ENCODE measurements at places on chromosomes 7 and 10.

- DNase-seq = no peak
Observed at GRCh38 chr7:51789489-51789888, 472.9 kb upstream of the COBL start.

GRCh38 chr7:67692425-67692824, 695.8 kb downstream of the TYW1 start:
- DNase-seq = no peak

- DNase-seq = no peak
Observed at GRCh38 chr7:155374276-155375252, 76.9 kb downstream of the INSIG1 start.

GRCh38 chr7:39888171-39888853, 61.7 kb upstream of the CDK13 start:
- no peak for DNase-seq

- DNase-seq = no peak
Observed at GRCh38 chr7:95772298-95772770, at the start of gene DYNC1I1. TSS of gene DYNC1I1 (plus strand) at chr7:95772554. CDS start at chr7:95804730, 32,176 bp downstream.

DNA sequence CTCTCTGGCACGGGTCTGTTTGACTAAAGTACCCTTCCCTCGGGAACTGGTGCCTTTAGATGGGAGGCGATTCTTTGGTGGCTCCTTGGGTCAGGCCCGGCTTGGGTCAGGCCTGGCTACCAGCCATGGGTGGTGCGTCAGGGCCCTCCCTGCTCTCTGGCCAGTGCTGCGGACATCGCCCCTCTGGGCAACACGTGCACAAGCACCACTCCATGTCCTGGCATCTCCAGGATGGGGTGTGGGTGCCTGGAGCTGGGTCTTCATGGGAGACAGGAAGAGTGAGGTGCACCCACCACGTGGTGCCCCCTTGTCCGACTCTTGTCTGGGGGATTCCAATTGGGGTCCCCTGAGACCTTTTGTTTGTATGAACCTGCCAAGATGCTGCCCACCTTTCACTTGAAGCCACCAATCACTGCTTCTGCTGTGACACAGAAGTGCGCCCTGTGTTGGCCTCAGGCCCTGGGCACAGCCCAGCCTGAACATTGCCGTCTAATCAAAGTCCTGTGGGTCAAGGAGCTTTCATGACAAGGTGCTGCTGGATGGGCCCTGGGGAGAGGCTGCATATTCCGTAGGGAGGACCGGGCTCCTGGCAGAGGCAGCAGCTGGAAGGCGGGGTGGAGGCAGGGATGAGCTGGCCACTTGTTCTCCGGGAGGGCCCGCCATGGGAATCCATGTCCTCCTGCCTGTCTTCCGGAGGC, 11.1 kb upstream of the PWWP2B start:
- no peak for DNase-seq

DNA sequence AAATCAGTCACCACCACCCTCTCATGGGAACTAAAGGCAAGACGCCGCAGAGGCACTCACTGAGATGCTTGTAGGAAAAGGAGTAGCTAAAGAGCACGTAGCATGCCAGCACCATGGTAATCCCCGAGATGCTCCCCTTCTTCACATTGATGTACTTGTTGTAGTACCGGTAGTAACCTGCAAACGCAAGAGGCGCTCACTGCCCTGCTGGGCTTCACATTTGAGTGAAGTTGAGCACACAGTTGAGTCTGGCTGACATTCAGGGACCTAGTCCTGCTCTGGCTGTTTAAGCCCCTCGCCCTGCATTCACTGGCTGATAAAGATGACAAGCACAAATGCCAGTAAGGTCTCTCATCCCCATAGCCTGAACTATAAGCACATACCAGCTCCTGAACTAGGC, 6.9 kb downstream of the ATP5MF start:
- DNase-seq = peak; percentile 27

GRCh38 chr7:128303643-128304042, 40.1 kb downstream of the RBM28 start:
- DNase-seq = no peak

GRCh38 chr10:14605231-14605925, 169.3 kb downstream of the FAM107B start:
- DNase-seq = no peak

DNA sequence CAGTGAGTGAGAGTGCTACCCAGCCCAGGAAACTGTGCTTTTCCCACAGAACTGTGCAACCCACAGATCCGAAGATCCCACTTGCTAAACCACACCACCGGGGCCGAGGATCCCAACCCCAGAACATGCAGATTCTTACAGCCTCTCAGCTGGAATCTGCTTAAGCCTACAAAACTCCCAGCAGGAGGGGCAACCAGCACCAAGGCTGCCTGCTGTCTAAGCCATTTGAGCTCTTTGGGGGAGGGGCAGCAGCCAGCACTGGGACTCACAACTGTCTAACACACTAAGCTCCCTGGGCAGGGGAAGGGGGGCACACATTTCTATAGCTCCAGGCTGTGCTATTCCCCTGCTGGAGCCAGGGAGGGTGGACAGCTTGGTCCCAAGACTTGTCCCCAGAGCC, 529.9 kb downstream of the XPNPEP1 start:
- no peak for DNase-seq

DNA sequence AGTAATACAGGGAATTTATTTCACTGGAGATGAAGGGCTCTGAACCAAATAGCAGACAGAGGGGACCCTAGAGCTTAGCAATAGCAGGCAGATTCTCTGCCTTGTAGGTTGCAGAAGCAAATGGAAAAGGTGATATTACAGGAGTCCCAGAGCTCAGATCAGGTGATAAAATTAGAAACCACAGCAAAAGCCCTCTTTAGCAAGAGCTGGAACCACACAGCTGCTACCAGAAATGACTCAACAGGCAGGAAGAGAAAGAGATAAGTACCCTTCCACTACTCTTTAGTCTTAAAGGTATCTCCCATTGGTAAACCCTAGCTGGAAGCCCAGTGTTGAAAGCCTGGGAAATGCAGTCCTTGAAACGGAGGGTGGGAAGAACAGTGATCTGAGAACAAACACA, 535.6 kb upstream of the GHITM start:
- no peak for DNase-seq

GRCh38 chr7:142568435-142569097, 180.7 kb upstream of the PRSS1 start:
- no peak for DNase-seq

GRCh38 chr10:45585131-45585530, 87.4 kb downstream of the ZFAND4 start:
- DNase-seq = no peak

DNA sequence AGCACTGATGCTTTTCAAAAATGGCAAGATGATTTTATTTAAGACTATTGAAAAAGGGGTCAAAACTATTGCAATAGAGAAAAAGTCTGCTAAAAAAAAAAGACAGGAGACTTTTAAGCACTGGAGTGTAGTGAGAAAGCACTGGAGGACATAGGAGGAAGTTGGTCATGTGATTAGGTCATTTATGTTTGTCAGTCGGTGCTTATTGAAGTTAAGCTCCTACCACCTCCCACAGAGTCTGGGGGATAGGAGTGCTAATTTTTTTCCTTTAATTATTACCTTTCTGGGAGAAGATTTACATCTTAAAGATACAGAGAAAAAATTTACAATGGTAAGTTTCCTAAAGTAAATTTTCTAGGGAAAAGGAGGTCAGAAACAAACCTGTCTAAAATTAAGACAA, 80.2 kb upstream of the TMEM229A start:
- DNase-seq = no peak

DNA sequence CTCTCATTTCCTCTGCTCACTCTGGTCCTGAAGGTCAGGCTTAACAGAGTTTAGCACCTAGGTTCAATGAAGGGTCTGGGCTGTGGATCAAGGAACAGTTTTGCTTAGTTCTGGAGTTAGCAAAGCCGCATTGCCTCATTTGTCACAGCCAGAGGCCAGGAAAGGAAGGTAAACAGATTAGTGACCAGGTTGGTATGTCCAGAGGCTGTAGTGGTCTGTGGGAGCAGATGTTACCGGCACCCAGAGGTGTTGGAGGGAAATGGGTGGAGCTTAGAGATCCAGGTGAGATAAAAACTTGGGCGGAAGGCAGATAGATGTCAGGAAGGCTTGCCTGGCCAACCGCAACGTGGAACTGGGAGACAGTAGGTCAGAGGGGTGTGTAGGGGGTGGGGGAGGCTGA, 36.6 kb upstream of the ZMIZ2 start:
- DNase-seq = no peak

GRCh38 chr7:15685358-15686294, 857 bp downstream of the MEOX2 start:
- no peak for DNase-seq

DNA sequence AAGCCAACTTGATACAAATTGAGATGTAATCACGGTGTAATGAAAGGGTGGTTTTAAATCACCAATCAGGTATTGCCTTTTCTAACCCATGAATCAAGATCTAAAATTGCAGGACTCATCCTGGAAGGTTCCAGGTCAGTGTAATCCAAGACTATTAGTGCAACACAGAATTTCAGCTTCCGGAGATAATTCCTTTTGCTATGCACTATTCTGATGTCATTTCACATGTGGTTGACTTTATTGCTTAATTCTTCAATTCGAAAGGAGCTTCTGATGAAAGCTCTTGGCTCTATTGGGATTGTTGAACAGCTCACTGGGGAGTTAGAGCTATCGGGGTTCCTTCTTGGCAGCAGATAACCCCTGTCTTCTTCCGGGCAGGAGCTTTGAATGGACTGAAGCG, 147.4 kb upstream of the INSYN2A start:
- no peak for DNase-seq

- peak; percentile 16 for DNase-seq
Observed at GRCh38 chr7:45178241-45179225, 20.9 kb downstream of the RAMP3 start.

DNA sequence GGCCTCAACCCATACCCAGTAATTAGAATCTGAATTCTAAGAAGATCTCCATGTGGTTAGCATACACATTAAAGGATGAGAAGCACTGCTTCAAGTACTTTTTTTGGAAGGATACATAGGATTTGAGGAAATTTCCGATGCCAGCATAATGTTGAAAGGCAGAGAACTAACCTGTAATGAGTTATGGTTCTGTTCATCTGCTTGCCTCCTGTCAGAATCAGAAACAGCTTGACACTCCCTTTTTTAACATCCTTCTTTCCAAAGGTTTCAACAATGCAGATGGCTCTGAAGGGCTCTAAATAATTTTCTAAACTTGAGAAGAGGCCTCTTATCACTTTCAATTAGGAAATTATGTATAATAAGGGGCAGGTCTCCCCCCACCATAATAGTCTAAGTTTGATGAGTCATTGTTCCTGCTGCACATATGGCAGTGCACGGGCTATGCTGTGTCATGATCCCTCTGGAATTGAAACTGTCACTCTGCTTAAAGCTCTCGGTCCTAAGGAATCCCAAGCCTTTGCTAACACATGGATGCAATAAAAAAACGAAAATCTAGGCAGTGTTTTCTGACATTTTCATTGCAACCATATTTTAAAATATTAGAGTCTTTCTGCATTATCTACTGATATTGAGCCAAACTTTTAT, 291.2 kb upstream of the FZD1 start:
- no peak for DNase-seq

DNA sequence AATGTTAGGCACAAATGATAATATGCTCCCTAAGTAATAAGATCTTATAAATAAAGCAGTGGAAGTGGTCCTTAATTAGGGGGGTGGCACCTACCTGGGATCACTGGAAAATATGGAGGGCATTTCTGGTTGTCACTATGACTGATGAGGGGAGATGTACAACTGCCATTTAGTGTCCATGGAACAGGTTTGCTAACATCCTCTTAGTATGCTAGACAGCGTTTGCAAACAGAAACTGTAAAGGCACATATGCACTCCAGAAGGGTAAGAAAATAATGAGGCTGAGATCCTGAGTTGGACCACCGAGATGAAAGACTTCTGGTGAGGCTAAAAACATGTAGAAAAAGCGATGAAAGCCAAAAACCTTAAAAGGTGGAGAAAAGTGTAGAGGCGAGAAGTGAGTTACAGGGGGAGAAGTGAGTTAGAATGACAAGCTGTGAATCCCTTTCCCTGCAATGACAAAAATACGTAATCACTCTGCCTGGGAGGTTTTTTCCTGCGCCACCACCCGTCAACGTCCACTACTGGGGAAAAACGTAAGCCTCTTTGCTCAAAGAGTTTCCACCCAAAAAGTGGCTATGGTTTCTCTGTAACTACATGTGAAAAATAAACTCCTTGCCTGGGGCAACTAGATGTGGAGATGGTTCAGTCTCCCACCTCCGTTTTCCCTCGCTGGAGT, 767 bp downstream of the KRIT1 start:
- DNase-seq = no peak

DNA sequence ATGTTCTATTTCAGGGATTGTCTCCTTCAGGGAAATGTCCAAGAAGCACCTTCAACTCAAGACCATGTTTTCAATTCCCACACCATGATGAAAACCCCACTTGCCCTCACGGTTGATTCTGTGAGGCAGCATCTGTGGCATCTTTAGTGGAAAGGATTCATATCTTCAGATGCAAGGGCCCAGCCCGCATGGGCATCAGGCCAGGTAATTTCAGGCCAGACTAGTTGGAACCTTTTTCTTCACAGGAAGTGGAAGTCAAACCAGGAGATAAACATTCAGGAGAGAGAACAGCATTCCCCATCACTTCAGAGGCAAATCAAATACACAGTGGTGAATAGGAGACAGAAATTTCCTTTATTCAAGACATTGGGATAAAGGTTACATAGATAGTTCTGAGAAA, 88.8 kb downstream of the JCAD start:
- no peak for DNase-seq

DNA sequence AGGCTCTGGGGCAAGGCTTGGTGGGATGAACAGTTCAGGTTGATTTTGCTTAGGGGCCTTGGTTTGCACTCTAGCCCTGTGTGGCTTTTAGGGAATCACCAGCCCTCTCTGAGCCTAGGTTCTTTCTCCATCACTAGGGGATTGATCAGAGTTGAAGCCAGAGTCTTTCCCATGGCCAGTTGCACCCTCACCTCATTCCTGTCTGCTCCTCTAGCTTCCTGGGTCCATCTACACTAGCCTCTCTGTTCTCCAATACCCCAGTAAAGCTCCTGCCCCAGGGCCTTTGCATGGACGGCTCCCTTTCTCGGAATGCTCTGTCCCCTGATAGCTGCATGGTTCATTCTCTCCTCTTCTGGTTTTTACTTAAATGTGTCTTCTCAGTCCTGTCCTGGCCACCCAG, 40.4 kb downstream of the SORCS3 start:
- DNase-seq = no peak

- DNase-seq = no peak
Observed at GRCh38 chr10:71736570-71736952, 17.0 kb upstream of the C10orf105 start.

GRCh38 chr10:112239347-112239746, 43.9 kb upstream of the TECTB start:
- DNase-seq = no peak

GRCh38 chr7:111532625-111533024, 29.7 kb downstream of the IMMP2L start:
- no peak for DNase-seq

GRCh38 chr7:30412782-30413504, 65.6 kb downstream of the NOD1 start:
- no peak for DNase-seq

Data from activated T-cell treated with anti-CD3 and anti-CD28 coated beads, Interleukin-2, amount 50 U/mL, for 1 hour (primary cell).